ENCODE measurements at places on chromosomes 11 and 22.

DNA sequence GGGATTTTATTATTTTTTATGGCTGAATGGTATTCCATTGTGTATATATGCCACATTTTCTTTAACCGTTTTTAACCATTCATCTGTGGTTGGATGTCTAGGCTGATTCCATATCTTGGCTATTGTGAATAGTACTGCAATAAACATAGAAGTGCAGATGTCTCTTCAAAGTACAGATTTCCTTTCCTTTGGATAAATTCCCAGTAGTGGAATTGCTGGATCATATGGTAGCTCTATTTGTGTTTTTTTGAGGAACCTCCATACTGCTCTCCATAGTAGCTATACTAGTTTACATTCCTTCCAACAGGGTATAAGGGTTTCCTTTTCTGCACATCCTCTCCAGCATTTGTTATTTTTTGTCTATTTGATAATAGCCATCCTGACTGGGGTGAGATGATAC is 71.9 kb upstream of the SEZ6L start:
- no peak for DNase-seq

DNA sequence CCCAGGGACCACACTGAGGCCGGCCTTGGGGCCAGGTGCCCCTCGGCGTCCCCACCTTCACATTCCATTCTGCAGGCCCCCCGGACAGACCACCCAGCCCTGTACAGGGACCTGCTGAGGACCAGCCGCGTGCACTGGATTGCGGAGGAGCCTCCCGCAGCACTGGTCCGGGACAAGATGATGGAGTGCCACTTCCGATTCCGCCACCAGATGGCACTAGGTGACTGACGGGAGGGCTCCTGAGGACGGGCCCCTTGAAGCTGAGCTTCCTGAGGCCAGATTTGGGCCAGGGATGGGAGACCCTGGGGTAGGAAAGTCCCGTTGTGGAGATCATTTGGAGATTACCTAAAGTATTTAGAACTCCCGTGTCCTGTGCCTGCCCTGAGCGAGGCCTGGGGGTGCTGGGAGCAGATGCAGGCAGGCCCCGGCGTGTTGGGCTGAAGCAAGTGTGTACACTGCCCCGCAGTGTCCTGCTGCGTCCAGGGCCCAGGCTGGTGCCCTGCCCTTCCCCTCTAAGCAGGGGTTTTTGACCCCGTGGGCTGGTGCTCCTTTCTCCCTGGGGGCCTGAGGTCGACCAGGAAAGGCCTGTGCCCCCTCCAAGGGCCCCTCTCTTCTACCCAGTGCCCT is 20.0 kb downstream of the TRMU start:
- DNase-seq: peak; percentile 45

- no peak for DNase-seq
Observed at GRCh38 chr11:74932169-74932568, 16.7 kb downstream of the XRRA1 start.

- DNase-seq: no peak
Observed at GRCh38 chr11:35525501-35526175, at the start of gene PAMR1. Gene PAMR1 (minus strand): TSS chr11:35525616. CDS start chr11:35525585, 31 bp downstream.

DNA sequence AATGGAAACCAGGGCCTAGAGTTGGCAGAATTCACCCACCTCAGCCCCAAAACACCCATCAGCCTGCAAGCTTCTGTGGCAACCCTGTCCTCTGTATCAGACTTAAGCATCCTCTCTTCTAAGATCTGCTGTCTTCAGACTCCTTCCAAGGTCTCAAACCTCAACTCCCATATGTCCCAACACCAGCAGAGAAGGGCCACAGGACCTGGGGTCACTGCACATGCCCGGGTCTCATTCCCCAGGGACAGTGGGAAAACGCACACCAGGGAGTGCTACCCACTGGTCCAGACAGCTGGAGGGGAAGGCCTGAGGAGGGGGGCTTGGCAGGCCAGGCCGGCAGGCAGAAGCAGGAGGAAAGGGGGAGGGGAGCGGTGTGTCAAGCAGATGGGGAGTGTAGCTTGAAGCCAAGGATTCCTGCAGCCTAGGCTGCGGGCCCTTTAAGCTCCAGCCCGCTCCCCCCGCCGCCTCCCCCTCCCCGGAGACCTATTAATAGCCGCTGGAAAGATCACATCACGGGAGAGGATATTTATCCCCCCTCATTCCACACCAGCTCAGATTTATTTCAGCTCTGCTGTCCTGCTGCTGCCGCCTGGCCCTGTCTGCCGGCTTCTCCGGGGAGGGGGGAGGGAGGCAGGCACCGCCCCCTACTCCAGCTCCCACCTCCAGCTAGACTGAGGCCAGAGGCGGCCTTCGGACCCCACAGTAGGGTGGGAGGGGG is 16.7 kb downstream of the BCL9L start:
- no peak for DNase-seq

DNA sequence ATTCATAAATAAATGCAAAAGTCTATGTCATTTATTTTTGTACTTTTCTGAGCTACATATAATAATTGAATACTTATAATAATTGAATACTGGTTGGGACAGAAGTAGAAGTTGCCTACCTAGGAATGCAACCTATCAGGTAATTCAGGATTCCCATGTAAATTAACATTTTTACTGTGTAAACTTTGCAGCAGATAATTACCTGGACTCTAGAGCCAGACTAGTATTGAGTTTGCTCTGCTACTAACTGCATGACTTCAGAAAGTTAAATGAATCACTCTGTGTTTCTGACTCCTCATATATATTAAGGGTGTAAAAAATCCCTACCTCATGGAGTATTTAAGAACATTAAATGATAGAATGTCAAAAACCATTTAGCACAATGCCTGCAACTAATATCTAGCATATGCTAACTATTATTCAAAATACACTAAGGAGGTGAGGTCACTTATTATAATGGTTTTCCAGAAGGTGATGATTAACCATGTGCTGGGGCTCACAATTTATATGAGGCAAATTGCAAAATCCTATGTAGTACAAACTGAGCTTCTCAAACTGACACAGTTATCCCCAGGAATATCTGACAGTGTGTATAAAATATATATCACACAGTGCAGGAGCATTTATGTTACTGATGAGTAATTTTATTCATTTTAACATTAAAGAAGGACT is 138.1 kb upstream of the ANO3 start:
- no peak for DNase-seq

DNA sequence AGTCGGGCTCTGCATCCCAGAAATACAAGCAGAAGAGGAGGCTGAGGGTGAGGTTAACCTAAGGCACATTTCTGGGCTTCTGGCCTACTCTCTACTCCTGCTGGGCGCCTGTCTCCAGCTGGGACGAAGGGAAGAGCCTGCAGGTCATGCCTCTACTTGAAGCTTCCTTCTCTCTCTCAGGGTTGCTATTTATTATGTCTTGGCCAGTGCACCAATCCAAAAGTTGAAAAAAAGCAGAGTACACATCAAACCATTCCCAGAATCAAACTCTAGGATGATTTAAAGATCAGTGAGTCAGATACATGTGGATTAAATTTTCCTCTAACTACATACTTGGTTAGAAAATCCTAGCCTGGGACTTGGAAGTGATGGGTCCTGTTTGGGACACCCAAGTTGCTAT is 60.2 kb upstream of the CDON start:
- DNase-seq: no peak

GRCh38 chr11:41323446-41323845 is 136.0 kb downstream of the LRRC4C start:
- DNase-seq: no peak

GRCh38 chr11:79404325-79404724 is 36.5 kb downstream of the TENM4 start:
- DNase-seq: no peak

- DNase-seq: no peak
Observed at GRCh38 chr22:33580310-33580709, 340.0 kb downstream of the LARGE1 start.

- DNase-seq: no peak
Observed at GRCh38 chr22:37733625-37734401, 37.0 kb downstream of the TRIOBP start.

DNA sequence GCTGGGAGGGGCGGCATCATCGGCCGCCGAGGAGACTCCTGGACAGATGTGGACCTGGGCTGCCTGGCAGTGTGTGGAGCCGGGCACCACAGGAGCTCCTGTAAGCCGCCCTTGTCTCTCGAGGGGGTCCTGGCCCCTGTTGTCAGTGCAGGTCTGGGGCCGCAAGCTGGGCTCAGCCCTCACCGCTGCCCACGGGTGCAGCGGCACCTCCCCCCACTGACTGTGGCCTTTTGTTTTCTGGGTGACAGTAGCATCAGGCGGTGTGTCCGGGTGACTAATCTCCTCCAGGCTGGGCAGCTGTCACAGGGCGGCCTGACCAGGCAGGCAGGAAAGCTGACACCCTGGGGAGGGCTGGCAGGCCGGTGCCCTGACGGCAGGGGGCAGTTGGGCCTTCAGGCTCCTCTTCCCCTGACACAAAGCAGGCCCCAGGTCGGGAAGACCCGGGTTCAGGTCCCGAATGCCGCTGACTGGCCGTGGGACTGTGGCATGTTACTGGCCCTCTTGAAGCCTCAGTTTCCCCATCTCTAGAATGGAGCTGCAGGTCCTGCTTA is 16.3 kb downstream of the DGKZ start:
- no peak for DNase-seq

GRCh38 chr11:47852053-47852452 is 3.9 kb upstream of the NUP160 start:
- no peak for DNase-seq

- DNase-seq: no peak
Observed at GRCh38 chr22:19902245-19902715, 39.3 kb upstream of the COMT start.

DNA sequence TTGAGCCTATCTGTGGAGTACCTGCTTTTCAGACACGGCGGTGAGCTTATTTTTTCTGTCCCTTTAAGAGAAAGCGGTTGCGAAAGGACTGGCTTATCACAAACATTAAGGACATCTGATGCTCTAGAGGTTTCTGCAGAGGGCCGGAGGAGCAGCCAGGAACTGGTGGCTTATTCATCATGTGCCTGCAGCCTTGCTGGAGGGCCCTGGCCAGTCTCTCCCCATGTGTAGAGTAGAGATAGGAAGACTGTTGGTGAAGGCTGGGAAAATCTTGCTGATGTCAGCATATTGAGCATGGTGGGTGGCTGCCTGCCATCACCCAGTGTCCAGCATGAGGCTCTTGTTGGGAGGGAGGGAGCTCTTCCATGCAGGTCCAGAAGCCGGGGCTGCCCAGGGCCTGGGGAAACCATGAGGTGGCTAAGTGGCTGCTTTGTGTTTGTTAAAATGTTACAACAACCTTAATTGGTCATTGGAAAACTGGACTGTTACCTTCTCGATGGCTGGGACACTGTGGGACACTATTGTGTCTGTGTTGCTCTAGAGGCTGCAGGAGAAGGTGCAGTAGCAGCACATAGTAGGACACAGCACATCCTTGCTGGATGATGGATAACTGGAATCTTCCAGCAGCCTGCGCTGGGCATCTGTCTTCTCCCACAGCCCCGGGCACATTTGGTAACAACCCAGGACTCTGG is 54.3 kb downstream of the TSPAN18 start:
- no peak for DNase-seq

DNA sequence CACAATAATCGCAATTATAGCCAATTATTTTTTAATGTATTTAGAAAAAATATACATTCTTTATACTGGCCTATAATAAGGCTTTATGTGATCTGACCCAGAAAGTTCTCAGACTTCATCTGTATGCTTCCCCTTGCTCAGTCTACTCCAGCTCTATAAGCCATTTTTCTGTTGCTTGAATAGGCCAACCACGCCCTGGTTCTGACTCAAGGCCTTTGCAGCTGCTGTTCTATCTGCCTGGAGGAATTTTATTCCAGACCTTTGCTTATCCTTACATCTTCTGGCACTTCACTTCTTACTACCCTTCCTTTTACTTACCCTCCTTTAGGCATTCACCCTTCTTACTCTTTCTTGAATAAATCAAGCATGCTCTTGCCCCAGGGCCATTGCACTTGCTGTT is 54.9 kb upstream of the PDE3B start:
- DNase-seq: no peak

- no peak for DNase-seq
Observed at GRCh38 chr11:111526501-111526900, 11.9 kb downstream of the HOATZ start.

Data from T-helper 2 cell (primary cell).